ENCODE measurements at places on chromosomes 11 and 22.

DNA sequence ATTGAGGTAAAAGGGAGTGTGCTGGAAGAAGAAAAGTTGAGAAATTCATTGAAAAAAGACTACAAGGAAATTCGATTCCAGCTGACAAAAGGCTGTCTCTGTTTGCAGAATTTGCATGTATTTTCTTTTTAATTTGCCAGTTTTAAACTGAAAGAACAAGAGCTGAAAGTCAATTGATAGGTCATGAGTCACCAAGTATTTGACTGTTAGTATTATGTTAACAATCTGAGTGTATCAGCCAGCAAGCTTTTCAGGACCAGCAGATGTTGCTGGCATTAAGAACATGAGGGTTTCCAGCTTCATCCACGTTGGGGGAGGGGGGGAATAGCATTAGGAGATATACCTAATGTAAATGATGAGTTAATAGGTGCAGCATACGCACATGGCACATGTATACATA is 726.7 kb downstream of the METTL15 start:
- DNase-seq = no peak

DNA sequence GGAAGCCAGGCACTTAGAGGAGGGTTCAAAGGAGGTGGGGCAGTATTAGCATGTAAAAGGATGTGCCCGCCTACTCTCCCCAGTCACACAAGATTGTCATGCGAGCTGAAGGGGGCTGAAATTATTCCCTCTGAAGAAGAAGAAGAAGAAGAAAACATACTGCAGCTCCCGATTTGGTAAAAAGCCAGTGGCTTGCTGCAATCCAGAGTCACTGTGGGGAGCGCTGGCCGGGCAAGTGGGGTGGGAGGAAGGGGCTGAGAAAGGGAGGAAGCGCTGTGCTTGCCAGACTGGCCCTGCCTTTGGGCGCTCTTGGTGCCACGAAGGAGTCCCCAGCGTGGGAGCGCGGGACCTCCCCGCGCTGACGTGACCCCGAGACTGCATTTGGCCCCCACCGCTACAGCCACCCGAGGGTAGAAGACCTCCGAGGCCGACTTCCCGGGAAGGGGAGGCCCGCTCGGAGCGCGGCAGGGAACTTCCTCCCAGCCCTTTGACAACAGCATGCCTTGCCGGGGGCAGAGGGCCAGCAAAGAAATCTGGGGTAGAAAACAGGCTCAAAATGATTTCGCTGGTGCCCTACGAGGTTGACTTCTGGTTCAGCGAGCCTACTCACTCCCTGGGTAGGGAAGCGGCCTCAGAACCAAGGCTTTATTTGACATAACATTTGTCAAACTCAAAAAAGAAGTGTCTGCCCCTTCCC is 906.3 kb downstream of the DLG2 start:
- peak; percentile 91 for DNase-seq

DNA sequence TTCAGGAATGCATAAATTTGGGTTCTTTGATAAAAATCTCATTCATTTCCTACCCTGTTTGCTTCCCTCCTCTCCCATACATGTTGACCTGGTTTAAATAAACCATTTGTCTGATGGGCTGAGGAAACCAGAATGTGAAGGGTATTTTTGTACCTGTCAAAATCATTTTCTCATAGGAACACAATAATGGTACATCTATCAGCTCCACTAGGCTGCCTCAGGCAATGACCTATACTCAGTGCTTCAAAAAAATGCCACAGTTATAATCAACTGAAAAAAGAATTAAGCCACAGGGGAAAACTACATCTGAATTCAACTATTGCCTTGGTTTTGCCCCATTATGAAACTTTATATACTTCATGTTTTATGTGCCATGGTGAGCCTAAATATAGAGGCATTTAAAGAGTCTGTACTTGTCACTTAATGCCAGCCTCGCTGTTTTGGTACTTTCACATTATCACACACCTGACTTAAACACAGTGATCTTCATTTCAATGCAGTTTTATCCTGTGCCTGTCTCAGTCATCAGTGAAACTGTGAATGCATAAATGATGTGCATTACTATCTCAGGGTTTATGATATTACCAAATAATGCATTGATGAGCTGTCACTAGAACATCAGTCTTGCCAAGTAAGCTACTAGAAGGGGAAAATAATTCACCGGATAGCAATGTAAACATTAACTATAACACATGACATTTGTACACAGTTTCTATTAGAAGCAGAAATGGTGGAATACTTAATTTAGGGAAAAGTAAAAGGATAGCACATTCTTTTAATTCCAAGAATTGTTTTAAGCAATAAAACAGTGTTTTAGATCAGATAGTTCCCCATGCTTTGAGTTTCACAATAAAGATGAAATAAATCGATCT is 92.7 kb downstream of the MSANTD4 start:
- no peak for DNase-seq

- no peak for DNase-seq
Observed at GRCh38 chr11:109241988-109242536, 179.9 kb upstream of the C11orf87 start.

GRCh38 chr11:70429724-70430521 is 31.6 kb downstream of the CTTN start:
- DNase-seq = peak; percentile 26

DNA sequence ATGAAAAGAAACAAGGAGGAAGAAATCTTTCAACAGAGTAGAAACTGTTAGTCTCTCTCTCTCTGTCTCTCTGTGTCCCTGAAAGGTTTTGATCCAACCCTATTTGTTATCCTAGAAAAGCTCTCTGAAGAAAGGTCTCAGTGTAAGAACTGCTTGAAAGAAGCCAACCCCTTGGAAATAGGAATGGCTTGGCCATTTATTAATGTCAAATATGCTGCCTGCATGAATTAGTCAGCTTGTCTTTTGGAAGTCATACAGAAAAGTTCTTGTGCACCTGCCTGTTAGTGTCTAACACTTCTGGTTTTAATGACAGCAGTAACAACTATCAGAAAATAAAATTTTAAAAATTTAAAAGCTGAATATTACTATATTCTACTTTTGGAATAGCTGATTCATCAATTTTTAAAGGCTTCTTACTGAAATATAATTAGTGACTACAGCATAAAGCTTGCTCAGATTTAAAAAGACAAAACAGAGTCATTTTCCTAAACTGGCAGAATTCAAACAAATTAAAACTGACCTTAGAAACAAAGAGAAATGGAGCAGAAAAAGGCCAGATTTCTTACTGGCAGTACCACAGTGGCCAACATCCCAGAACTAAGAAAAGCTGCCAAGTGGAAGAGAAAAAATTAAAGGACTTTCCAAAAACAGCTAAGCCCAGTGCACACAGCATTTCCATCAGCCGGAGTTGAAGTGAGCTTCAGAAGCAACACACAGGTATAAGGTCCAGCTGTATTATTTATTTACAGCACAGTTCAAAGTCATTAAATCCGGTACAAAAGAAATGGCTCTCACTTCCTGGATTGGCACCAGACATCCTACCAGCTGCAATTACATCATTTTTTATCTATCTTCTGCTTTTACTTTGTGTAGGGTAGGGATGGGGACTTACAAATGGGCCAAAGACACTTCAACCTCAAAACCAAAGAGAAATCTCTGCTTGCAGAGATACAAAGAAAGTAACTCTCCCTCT is 76.3 kb downstream of the PRCP start:
- no peak for DNase-seq

GRCh38 chr11:103110391-103110790 is 1.2 kb downstream of the DYNC2H1 start:
- no peak for DNase-seq

DNA sequence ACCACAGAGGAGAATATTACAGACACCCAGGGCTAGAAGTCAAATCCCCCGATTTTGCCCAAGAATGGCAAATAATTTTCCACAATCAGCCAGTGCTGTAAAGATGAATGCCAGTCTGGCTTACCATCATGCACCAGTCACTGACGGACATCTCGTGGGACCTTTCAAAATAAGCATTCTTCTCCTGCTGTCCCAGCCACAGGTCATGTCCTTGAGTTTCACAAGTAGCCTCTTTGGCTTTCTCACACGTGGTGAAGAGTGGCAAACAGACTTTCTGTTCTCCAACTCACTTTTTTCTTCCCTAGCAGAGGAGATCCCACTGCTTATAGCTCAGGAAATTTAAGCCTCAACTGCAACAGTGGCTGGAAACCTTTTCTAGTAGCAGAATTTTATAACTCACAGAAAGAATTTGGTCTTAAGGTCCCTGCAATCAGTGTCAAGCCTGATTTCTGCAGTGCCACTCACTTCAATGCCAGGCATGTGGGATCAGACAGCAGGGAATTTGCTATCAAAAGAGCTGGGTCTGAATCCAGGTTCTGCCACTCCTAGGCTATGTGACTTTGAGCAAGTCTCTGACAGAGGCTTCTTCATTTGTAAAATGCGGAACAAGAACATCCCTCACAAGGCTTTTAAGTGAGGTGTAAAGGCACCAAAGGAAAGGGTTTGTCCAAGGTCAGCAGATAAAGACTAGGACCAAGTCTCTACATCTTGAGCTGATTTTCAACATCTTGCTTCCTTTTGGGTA is 3.6 kb downstream of the PIK3IP1 start:
- DNase-seq = no peak

- DNase-seq = no peak
Observed at GRCh38 chr11:84044706-84045105, 758.5 kb upstream of the CCDC90B start.

DNA sequence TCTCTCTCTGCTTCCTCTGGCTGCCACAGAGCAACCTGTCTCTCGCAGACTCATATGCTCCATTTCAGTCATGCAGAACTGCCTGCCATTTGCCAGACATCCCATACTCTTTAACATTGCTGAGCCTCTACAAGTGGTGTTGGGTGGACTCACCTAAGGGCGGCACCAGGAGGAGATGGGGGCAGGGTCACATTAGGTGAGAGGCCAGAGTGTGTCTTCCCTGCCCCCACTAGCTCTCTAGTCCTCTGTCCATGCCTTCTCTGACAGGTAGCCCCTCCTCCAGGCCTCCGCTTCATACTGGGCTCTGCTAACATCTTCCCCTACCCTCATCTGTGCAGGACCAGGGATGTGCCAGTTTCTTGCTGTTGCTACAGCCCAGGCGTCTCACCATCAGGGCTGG is 366.3 kb downstream of the TENM4 start:
- DNase-seq = no peak

GRCh38 chr11:61598374-61598773 is 17.5 kb upstream of the SYT7 start:
- DNase-seq = no peak

- no peak for DNase-seq
Observed at GRCh38 chr11:44987506-44987905, 36.8 kb upstream of the TP53I11 start.

DNA sequence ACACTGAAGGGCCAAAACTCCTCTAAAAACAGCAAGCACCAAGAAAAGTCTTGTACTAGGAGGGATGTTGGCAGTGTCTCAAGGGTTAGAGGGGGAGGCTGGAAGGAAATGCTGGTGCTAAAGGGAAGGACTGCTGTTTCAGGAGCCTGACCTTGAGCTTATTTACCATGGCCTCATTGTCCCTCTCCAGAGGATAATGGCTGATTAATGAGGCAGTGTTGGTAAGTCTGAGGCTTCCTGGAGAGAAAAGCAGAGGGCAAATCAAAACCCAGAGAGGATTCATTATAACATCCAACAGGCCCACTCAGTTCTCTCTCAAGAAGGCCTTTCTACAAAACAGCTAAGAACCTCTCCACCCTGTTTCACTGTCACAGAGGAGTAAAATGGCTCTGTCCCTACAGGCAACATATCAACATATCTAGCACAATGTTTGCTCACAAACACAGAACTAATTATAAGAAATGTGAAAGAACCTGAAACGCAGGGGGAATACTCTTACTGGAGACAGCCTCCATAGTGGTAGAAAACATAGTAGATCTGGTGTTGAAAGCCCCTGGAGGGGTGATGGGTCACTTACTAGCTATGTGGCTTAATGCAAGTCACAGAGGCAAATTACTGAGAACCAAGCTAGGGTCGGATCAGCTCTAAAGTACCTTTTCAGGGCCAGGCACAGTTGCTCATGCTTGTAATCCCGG is 31.4 kb downstream of the NUMA1 start:
- DNase-seq = no peak

DNA sequence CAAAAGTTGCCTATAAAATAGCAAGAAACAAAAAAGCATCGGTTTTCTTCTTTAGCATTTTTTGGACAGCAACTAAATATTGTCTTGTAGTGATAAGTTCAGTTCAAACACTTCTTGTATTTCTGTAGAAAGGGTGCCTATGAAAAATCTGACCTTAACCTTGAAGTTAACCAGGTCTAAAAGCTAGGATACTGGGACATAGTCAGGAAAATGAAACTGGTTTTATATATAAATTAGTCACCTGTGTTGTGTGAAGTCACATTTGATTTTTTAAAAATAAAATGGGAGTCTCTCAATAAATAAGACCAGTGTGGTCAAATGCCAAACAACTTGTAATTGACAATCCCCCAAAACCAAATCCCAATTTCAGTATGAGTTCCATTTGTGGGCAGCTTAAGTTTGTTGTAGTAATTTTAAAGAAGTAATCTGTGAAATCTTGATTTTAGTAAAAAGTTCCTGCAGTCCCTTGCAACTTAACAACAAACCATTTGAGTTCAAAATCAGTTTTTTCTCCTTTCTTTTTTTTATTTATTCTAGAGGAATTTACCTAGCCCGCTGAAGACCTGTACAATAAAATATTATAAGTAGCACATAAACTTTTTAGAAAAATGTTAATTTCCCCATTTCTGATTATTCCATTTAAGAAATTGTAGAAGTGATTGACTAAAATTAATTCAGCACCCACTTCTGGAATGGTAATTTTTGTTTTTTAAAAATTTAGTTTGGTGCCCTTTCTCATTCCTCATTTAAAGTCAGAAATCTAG is 84.5 kb upstream of the PPARA start:
- no peak for DNase-seq

GRCh38 chr22:49937758-49938564 is 19.5 kb downstream of the CRELD2 start:
- DNase-seq = no peak

DNA sequence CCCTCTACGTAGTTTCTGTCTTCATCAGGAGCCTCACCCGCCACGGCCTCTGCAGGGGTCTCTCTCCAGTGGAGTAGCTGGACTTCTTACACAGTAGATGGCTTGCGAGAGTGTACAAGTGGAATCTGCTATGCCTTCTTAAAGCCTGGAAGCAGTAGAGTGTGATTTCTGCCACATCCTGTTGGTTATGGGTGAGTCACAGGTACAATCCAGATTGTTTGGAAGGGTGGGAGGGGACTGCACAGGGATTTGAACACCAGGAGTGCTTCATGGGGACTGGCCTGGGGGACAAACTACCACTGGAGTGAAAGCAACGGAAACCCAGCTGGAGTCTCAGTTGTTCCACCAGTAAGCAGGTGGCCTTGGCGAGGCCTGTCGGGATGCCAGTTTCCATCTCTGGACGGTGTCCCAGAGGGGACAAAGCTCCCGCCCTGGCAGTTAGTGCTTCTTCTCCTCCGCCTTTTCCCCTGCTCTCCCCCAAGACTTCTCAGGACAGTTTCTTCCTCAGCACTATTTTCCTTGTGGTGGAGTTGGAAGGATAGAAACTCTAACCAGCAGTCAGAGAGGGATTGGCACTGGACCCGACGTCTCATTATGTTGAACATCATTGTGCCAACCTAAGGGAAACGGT is 85.0 kb upstream of the RCN1 start:
- DNase-seq = no peak

Measured in posterior cingulate gyrus (tissue), 11 donors.